ENCODE measurements at places on chromosomes 5 and 9. TPM values are rescaled to one million over a fixed set of nuclear protein-coding genes. Genes with fewer than 3 reads are reported as not detected.

The PTCH1 gene
- 6.9 TPM for total RNA-seq

- DNase-seq = peak; percentile 15
Measured at GRCh38 chr9:134214386-134214765, 50.0 kb upstream of the RNU6ATAC start.

DNA sequence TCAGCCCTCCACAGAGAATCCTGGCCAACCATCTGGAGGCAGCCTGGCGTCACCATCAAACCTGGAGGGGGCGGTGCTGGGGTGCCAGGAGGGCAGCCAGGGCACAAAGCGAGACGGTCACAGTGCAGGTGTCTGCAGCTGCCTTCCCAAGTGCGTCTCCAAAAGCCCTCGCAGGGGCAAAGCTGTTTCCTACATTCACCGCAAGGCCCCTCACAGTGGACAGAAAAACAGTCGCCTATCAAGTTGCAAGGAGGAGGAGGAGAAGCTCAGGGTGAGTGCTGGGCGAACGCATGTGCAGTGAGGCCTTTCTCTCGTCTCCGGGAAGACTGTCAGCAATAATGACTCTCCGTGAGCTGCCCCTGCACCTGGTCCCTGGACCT, 18.0 kb upstream of the LHX3 start:
- DNase-seq = no peak

DNA sequence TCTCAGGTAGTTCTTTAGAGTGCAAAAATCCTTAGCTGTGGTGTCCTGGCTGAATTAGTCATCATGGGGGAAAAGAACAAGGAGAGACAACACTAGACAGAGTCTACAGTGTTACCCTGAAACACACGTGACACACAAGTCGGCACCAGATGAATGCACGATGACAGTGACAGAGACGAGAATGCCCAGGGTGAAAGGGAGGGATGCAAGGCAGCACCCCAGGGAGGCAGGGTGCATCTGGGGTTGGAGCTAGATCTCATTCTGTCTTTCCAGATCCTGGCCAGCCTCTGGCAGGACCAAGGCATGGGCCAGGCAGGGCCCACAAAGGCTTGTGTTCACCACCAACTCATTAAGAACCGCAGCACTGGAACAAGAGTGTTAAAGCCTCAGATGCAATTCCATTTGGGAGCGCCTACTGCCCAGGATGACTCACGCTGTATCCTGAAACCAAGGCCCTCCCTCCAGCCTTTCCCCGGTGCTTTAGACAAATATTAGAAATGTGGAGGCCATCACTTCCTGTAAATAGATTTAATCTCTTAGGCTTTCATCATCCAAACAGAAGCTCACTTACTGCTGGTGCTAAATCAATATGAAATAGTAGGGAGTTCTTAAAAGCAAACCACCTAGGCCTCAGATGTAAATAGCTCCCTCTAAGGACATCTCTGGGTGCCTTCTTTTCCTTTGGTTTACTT, 56.1 kb downstream of the IRX2 start:
- no peak for DNase-seq

GRCh38 chr5:19266791-19267190, 721.2 kb downstream of the CDH18 start:
- no peak for DNase-seq

GRCh38 chr9:15140051-15140450, 167.0 kb downstream of the TTC39B start:
- DNase-seq = no peak
